Activated gamma-delta T cell treated with Interleukin-2 at 50 U/mL for 16 hours (primary cell): ENCODE measurements at places on chromosomes 1 and 21.

GRCh38 chr1:50091068-50091467, 17.7 kb upstream of the ELAVL4 start:
- DNase-seq: no peak

DNA sequence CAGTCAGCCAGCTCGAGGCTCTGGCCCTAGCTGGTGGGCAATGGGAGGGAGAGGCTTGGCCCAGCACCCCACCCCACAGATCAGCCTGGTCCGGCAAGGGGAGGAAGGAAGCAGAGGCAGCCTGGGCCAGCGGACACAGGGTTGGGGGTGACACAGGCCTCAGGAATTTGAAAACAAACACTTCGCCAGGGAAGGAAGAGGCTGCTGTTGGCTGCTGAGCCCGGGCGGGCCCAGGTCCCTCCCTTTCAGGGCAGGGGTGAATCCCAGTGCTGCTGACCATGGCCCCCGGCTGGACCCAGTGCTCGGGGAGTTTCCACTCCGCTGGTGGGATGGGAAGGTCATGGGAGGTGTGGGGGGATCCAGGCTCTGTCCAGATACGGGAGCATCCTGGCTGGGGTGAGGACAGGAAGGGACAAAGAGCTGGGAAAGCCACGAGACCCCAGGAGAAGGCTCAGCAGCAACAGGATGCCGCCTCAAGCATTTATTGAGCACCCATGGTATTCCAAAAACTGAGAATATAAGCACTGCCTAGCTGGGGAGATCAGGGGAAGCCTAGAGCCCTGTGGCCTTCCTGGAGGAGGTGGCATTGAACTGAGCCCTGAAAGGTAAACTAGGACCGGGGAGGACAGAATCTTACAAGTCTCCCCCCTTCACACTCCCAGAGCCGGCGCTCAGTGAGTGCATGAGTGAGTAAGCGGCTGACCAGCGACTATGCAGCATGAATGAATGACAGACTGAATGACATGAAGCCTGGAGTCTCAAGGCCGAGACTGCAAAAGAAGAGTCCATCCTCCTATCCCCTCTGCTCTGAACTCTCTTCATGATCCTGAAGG, 26.2 kb upstream of the EPHA2 start:
- DNase-seq: no peak

DNA sequence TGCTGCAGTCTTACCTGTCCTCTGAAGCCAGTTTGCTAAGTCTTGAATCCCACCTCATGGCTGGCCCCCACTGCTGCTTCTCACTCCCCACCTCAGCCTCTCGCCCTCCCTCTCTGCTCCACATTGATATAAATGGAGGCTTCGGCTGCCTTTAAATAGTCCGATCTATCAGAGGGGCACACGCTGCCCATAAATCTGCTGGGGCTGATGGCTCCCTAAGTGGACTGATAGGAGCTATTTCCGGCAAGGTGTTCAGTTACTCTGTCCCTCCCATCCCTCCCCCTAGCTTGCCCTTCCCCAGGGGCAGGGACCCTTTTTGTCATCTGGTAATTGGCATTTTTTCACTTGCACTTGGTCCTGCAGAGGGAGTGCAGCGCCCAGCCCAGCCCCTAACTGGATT, 108.4 kb downstream of the TMEM53 start:
- DNase-seq: no peak

GRCh38 chr1:50450861-50451653, 27.8 kb upstream of the DMRTA2 start:
- no peak for DNase-seq

GRCh38 chr1:145979746-145980456, 15.4 kb downstream of the POLR3GL start:
- DNase-seq: no peak

GRCh38 chr1:1955621-1956094, 36.6 kb upstream of the TMEM52 start:
- DNase-seq: no peak

- no peak for DNase-seq
Observed at GRCh38 chr21:36663033-36663855, 35.7 kb upstream of the SIM2 start.

GRCh38 chr1:115144176-115144575, 54.9 kb upstream of the TSPAN2 start:
- no peak for DNase-seq

GRCh38 chr21:32921632-32922230, 104.0 kb upstream of the OLIG2 start:
- peak; percentile 29 for DNase-seq

DNA sequence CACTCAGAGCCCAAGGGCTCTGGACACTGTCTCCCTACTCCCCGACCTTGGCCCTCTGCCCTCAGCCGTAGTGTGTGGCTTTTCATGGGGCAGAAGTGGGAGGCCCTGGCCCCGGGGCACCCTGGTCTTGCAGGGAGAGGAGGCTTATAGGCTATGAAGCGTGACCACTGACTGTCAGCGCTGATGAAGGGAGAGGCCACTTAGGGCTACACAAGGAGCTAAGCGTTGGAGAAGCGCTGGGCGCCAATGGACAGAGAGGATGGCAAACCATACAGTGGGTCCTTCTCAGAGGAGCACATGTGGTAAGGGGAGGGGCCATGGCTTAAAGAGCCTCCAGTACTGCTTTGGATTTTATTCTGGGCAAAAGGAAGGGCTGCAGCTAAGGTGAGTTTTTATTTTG, 7.9 kb downstream of the CRABP2 start:
- no peak for DNase-seq

GRCh38 chr21:29166853-29167252, 36.4 kb downstream of the MAP3K7CL start:
- DNase-seq: no peak

GRCh38 chr1:228883535-228883934, 148.3 kb downstream of the RHOU start:
- no peak for DNase-seq

DNA sequence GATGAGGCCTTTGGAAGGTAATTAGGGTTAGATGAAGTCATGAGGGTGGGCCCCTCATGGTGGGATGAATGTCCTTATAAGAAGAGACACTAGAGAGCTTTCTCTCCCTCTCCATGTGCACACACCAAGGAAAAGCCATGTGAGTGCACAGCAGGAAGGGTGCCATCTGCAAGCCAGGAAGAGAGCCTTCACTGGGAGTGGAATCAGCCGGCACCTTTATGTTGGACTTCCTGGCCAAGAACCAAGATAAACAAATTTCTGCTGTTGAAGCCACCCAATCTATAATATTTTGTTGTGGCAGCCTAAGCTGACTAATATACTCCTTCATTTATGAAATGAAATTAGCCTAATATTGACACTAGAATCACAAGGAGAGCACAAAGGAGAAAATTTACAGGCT, 38.2 kb upstream of the PKP1 start:
- DNase-seq: no peak

- DNase-seq: no peak
Observed at GRCh38 chr1:84939151-84939550, 46.1 kb upstream of the LPAR3 start.

GRCh38 chr21:45330075-45330781, 42.5 kb upstream of the POFUT2 start:
- DNase-seq: no peak

- DNase-seq: no peak
Observed at GRCh38 chr1:37424523-37424922, 49.9 kb upstream of the ZC3H12A start.

DNA sequence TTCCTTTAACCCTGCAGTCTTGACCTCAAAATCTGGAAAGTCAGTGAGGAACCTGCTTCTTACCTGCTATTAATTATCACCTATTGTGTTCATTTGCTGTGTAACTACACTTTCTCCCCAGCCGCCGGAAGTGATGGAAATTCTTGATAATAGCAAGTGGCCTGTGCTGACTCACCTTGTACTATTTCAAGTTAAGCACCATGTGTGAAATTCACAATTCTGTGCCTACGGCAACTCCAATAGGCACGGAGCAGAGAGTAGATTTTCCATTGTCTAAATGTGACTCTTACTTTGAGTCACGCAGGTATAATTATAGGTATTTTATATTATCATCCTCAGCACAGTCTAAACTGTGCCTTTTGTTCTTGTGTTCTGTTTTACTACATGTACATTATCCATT, 466.8 kb downstream of the KIF26B start:
- no peak for DNase-seq

- DNase-seq: no peak
Observed at GRCh38 chr1:60245324-60245723, 171.8 kb upstream of the C1orf87 start.

GRCh38 chr1:111203681-111204200, 3.3 kb upstream of the DENND2D start:
- DNase-seq: peak; percentile 89

- DNase-seq: no peak
Observed at GRCh38 chr1:206939131-206939530, 7.1 kb downstream of the PIGR start.

DNA sequence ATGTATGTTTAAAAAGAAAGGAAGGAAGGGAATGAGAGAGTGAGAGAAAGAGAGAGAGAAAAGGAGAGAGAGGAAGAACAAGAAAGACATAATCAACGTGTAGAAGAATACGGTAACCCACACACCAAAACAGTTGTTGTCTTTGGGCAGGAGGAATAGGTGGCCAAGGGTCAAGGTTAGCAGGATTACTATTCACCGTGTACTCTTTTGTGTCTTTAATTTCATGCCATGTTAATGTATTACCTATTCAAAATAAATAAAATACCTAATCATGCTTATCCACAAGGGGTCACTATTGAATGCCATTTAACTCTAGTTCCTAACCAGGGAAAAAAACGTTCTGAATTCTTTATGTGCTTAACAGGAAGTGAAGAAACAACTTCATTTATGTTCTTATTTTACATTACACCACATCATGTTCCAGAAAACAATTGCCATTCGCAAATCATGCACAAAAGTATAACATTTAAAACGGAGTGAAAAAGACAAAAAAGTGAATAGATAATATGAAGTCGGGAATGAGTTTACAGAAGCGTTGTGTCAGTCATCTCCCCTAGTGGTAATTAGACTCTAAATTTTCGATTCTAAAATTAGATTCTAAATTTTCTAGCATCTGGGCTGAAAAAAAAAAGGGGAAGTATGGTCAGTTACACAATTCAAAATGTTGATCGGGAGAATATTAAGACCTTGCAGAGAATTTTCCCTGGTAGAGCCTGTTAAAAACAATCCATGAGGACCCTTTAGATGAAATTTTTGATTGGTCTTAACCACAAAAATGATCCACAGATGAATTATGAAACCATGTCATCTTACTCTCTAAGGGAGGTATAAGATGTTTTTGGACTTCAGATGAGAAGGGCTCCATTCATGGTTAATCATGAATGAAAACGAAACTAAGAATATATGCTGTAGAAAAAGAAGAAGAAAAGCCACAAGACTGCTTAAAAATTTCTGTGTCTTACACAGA, 700 bp upstream of the KMO start:
- DNase-seq: no peak

- no peak for DNase-seq
Observed at GRCh38 chr1:168303716-168304540, 23.3 kb downstream of the TBX19 start.

- DNase-seq: no peak
Observed at GRCh38 chr1:213817156-213817555, 170.6 kb upstream of the PROX1 start.

- DNase-seq: no peak
Observed at GRCh38 chr21:17270229-17270628, 242.6 kb upstream of the CXADR start.

- DNase-seq: no peak
Observed at GRCh38 chr1:53585565-53585964, 126.4 kb downstream of the DMRTB1 start.

- no peak for DNase-seq
Observed at GRCh38 chr21:32946654-32947053, 79.1 kb upstream of the OLIG2 start.

DNA sequence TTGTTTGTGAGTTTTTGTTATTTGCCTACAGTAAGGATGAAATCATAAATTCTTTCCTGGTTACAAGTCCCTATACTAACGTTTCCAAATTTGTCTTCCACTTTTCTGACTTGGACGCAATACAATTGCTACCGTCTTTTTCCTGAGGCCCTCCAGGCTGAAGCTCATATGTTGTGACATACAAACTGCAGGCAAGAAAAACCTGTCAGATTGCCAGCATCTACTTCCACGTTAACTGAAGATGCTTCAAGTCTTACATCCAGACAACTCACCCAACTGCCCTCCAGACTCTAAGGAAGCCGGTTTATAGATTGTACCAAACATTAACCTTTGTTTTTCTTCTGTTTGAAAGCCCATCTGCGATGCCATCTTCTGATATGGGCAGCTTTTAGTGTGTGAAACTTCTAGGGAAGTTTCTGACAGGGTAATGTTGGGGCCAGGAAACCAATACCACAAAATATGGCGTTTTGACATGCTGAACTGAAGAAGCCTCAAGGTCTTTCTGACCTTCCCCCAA, 21.4 kb upstream of the RNF11 start:
- no peak for DNase-seq

DNA sequence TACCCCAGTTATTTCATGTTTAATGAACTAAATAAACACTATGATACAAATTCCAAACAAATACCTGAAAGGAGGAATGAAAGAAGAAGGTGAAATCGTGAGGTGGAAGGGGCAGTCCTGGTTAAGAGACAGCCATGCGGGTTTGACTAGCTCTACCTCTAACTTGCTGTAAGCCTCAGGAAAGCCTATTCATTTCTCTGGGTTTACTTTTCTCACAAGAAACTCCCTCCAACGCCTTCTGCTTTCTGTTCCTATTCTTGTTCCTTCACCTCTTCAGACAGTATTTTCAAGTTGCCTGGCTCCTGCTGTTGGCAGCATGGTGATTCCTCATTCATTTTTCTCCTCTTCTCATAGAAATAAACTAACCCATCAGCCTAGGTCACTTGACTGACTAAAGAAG, 92.4 kb downstream of the NTPCR start:
- DNase-seq: no peak

GRCh38 chr1:1622788-1623094, 7.4 kb downstream of the MIB2 start:
- DNase-seq: no peak

- DNase-seq: no peak
Observed at GRCh38 chr21:38389354-38389676, 109.0 kb downstream of the ERG start.

GRCh38 chr1:27531959-27532685, 42.2 kb upstream of the WASF2 start:
- DNase-seq: no peak

- no peak for DNase-seq
Observed at GRCh38 chr1:225737161-225737560, 40.5 kb upstream of the SRP9 start.

DNA sequence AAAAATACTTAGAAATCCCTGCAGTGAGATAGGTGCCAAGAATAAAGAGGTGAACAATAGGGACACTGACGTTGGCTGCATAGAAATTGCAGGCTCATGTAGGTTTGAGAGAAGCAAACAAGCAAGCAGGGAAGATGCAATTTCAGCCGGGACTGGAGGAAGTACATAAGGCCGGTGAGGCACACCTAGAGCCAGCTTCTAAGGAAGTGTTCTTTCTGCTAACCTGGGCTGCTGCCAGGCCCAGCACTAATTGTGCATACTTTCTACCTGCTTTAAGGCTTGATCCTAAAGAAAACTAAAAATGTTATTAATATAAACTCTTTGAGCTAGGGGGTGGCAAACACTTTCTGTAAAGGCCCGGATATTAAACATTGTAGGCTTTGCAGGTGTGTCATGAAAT, 71.0 kb downstream of the LMO4 start:
- no peak for DNase-seq

GRCh38 chr1:92808381-92808780, 23.5 kb upstream of the RPL5 start:
- DNase-seq: no peak

GRCh38 chr1:36151845-36152203, 2.5 kb upstream of the TRAPPC3 start:
- peak; percentile 63 for DNase-seq
